Hematopoietic multipotent progenitor cell treated with erythropoietin and hydrocortisone succinate and interleukin-3 and kit ligand, for 17 days (in vitro differentiated cells): ENCODE measurements at places on chromosomes 3 and 15.

GRCh38 chr3:156902916-156903315 lies 76.8 kb downstream of the LEKR1 start:
- DNase-seq, result no peak

GRCh38 chr15:26421065-26421464 lies 351.8 kb downstream of the GABRB3 start:
- no peak for DNase-seq

- DNase-seq, result no peak
Measured at GRCh38 chr3:81936817-81937216, 175.4 kb upstream of the GBE1 start.

- no peak for DNase-seq
Measured at GRCh38 chr3:73351423-73352071, 273.2 kb downstream of the PDZRN3 start.

DNA sequence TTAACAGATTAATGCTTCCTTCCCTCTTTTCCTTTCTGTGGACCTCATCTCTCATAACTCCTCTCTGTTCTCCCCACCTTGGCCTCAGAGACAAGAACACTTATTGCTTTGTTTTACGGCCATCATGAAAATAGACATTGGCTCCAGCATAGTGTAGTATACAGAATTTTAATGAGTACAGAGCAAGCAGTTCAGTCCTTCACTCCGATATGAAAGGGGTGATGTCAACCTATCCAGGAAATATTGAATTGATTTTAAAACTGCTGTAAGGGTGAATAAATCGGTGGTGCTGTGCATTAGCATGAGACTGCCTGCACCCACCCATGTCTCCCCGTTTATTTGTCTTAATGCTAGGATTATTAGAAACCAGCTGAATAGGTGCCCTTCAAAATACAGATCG lies 490.9 kb upstream of the TBL1XR1 start:
- no peak for DNase-seq

DNA sequence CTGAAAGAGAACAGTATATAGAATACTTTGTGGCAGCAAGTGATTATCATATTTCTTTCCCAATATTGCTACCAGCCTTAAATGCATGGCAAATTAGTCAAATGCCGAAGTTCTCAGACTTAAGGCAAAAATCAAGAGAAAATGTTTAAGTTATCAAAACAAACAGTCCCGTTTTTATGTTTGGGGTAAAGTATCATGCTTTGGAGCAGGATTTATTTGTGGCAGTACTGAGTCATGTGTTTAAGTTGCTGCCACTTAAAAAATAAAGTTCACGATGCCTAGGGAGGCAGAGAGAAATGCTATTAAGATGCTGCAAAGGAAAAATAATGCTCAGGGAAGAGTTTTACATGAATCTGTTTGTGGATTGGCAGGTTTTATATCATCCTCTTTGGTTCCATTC lies 417.4 kb upstream of the MDFIC2 start:
- DNase-seq, result no peak

- DNase-seq, result peak; percentile 45
Measured at GRCh38 chr15:73873889-73874511, 636 bp downstream of the TBC1D21 start.

GRCh38 chr3:24843955-24844354 lies 349.3 kb upstream of the THRB start:
- no peak for DNase-seq

- no peak for DNase-seq
Measured at GRCh38 chr3:31013843-31014242, 119.4 kb upstream of the GADL1 start.

DNA sequence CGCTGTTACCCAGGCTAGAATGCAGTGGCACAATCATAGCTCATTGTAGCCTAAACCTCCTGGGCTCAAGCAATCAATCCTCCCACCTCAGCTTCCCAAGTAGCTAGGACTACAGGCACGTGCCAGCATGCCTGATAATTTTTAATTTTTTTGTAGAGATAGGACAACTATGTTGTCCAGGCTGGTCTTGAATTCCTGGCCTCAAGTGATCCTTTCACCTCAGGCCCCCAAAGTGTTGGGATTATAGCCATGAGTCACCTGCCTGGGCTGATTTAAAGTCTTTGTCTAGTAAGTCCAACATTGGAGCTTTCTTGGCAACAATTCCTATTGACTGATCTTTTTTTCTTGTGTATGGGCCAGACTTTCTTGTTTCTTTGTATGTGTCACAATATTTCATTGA lies 28.1 kb downstream of the SPINK8 start:
- DNase-seq, result no peak

- no peak for DNase-seq
Measured at GRCh38 chr3:127844326-127844942, 22.1 kb upstream of the MGLL start.

DNA sequence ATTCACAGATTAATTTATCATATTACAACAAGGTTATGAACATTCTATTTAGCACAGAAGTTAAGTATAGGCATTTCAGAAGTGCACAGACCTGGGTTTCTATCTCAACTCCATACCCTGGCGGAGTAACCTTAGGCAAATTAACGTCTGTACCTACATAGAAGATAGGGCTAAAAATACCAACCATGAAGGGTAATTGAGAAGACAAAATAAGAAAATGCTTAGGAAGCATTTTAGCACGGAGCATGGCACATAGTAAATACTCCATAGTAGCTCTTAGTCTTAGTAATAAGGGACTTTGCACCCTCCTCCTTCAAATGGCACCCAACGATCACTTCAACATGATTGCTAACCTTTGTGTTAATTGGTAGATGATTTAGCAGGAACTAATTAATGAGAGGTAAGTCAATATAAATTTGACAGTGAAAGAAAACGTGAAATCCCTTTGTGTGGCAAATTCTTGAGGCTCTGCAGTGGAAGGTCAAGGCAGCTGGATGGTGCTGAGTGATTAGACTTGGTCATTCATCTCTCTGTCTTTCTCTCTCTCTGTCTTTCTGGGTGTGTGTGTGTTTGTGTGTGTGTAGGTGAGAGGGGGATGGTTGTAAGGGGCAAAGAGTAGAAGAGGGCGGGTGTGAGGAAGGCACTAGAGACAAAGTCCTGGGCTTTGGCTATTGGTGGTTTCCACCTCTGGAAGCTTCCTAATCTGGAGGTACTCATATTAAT lies 131.1 kb upstream of the PHLDB2 start:
- DNase-seq, result no peak

GRCh38 chr3:101379658-101380376 lies 59.4 kb upstream of the IMPG2 start:
- DNase-seq, result no peak

- no peak for DNase-seq
Measured at GRCh38 chr3:178255315-178255714, 280.9 kb upstream of the KCNMB2 start.

DNA sequence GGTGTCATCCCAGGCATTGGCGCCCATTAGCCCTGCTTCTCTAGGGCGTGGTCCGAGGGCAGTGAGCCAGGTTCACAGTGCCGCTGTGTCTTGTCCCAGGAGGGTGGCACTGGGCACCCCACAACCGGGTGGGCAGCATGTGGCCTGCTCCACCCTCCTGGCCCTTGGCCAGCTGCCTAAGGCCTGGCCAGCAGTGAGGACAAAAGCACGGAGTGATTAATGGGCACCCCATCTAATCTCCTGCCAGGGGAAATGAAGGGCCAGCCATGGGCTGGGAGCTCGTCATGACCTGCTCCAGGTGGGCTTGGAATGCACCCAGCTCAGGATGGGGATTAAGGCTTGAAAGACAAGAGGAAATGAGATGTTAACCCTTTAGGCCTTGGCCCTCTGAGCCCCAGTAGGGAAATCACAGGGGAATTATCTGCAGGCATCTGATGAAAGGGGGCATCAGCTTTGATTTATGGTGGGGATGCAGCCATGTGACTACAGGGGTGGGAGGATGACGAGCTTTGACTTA lies 5.2 kb downstream of the THSD4 start:
- DNase-seq, result no peak

DNA sequence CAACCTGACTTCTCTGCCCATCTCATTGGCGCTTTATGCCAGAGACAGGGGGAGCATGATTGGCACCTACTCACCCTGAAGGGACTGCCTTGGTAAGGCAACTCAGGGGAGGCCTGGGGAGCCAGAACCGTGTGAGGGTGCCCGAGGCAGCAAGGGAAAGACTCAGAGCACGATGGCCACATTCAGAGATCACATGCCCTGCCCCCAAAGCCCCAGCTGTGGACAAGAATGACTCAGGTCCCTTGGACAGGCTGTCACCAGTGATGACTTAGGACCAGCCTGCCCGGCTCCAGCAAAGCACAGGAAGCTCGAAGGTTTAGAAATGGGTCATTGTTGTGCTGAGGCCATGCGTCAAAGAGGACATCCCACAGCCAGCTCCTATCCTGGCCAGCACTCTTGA lies 49.1 kb upstream of the LIMD1 start:
- no peak for DNase-seq

GRCh38 chr3:138332472-138333073 lies 2.9 kb upstream of the NME9 start:
- DNase-seq, result no peak

DNA sequence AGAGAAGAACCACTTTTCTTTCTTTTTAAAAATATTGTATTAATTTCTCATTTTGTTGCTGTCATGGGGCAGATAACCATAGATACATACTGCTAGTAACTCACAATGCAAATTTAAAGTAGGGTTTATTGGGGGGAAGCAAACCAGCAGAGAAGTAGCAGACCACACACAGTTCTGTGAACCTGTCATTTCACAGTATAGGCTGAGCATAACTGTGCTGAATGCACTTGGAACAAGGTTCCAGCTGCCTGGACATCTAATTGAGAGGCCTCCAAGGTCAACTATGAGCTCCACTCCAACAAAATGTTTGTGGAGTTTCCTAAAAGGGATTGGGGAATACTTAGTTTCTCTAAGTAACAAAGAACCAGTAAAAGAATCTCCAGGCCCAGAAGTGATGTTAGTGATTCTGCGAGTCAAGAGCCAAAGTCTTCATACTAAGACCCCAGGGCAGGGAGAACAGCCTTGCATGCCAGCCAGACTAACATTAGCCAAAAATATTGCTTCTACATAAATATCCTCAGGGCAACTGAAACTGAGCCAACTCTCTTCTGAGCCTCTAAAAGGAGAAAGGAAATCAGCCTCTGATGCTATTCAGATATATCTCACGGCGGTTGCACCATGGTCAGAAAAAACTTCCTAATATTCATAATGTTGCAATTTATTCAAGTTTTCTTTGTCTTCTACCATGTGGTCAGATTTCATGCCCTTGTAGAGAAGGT lies 856.4 kb upstream of the ALCAM start:
- no peak for DNase-seq

DNA sequence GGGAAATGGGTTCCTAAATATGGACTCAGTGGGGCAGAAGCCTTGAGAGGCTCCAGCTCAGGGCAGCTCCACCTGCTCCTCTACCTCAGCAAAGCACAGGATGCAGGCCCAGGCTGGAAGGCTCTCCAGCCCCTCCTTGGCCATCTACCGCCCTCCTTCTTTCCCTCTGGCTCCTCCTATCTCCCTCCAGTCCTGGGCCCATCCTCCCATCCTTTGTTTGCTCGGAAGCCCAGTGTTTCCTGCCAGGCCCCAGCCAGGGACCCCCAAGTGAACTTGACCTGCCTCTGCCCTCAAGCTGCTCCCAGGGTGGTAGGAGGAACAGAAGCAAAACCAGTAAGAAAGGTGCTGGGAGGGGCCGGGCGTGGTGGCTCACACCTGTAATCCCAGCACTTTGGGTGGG lies 20.1 kb downstream of the MAPKAPK3 start:
- no peak for DNase-seq

- no peak for DNase-seq
Measured at GRCh38 chr3:132898141-132898540, 140.1 kb upstream of the TMEM108 start.

DNA sequence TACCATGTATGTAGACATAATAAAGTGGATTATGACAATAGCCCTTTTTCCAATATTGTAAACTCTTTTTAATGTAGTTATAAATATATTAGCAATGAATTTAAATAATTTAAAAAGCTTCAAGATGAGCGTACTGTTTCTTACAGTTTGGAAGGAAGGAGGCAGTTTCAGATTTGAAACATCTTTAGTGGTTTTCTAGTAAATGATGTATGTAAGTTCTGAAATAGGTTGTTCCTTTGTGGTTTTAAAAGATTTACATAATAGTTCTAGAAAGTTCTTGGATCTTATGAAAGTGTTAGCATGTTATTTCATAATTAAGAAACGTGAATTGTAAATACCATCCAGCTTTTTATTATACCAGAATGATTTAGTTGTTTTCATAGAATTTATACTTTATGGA lies 16.0 kb downstream of the DNAJC19 start:
- no peak for DNase-seq

GRCh38 chr3:33949074-33949473 lies 150.6 kb downstream of the PDCD6IP start:
- DNase-seq, result no peak

GRCh38 chr3:60215946-60216345 lies 1035.3 kb downstream of the FHIT start:
- no peak for DNase-seq

- no peak for DNase-seq
Measured at GRCh38 chr3:10964537-10965167, 27.9 kb upstream of the SLC6A1 start.

GRCh38 chr3:177482048-177482691 lies 284.9 kb upstream of the TBL1XR1 start:
- no peak for DNase-seq

GRCh38 chr15:62209821-62210220 lies 44.7 kb upstream of the C2CD4B start:
- no peak for DNase-seq

- DNase-seq, result no peak
Measured at GRCh38 chr3:94009608-94010007, 18.8 kb downstream of the STX19 start.

DNA sequence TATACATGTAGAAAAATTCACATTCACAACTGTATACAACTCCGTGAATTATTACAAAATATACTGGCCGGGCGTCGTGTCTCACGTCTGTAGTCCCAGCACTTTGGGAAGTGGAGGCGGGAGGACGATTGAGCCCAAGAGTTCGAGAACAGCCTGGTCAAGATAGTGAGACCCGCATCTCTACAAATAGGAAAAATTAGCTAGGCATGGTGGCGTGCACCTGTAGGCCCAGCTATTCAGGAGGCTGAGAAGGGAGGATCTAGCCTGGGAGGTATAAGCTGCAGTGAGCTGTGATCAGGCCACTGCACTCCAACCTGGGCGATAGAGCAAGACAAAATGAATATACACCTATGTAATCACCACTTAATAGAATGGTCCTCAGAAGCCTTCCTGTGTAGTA lies 1.3 kb downstream of the RAD51 start:
- DNase-seq, result no peak

DNA sequence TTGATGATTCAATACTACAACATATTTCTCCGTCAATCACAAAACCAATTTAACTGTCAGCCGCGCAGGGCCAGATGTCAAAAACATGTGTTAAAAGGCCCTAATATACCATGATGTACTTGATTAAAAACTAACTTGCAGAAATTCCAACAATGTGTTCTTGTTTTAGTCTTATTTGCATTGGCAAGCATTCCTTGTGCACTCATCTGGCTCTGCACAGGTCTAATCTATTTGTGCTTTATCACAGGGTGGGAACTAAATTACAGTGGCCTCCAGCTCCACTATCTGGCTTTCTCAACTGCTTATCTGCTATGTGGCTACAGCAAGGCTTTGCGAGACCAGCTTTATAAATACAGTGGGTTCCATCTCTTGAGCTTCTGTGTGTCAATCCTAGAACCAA lies 455.5 kb downstream of the ERC2 start:
- DNase-seq, result no peak

GRCh38 chr3:123036352-123037014 lies 8.9 kb upstream of the SEMA5B start:
- no peak for DNase-seq
